ENCODE measurements at places on chromosomes 2 and 18.

GRCh38 chr2:216665242-216665641, 30.1 kb downstream of the IGFBP5 start:
- no peak for DNase-seq

DNA sequence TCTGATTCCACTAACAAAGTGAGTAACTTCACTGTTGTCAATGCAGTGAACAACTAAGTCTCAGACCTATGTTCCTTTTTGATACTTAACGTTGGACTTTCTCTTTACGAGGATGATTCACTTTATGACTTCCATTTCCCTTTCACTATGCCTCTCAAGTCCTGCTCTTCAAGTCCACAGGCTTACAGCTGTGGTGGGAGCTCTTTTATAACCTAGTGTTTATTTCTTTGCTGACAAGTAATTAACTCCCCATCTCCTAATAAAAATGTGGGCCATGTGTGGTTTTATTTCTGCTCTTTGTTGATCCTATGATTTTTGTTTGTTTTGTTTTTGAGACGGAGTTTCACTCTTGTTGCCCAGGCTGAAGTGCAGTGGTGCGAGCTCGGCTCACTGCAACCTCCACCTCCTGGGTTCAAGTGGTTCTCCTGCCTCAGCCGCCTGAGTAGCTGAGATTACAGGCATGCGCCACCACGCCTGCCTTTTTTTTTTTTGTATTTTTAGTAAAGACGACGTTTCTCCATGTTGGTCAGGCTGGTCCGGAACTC, 142.1 kb downstream of the USP34 start:
- DNase-seq = peak; percentile 27

DNA sequence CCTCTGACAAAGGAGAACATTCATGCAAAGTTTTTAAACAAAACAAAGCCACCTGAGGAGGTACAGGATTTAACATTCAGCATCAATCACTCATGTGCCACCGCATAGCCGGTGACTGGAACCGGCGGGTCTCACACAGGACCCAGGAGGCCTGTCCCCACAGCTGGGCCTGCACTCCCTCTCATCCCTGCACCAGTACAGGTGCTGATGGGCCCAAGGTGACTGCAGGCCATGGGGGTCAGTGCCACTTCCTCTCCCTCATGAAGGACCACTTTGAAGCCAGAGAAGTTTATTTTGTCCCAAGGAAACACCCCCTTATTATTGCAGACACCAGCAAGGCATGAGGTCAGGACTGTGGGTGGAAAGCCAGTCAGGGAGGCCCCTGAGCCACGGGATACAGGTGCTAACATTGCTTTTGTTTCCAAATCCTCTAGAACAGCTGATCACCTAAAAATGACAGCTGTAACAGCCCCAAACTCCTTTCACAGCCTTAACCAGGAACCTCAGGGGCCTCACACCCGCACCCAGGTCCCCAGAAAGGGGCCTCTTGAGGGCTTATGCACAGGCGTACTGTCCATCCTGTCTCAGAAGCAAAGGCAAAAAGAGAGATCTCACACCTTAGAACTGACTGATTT, 14.0 kb downstream of the PARD6G start:
- DNase-seq = no peak

DNA sequence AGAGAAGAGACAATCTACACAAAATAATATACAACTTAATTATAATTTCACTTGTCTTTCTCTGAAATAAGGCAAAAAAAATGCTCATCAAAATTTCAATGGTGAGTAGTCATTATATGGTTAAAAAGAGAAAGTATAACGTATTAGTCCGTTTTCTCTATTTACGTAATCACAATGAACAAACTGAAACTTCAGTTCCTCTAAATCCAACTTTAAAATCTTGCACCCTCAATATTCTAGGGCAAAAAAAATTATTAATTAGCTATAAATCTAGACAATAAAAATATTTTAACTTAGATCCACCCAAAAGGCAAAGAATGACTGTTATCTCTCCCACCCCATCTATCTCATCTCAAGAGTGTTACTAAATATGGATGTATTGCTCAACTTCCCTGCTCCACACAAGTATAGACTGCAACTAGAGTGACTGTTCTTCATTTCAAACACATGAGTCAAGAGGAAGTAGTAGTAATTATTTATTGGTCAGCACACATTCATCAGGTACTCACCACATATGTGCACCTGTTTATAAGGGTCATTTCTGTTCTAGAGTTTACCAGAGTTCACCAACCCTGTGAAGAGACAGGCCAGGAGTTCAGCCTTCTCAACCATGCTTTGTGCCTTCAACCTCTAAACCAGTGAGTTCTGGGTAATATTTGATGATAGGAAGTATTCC, 36.4 kb downstream of the STK39 start:
- DNase-seq = no peak

DNA sequence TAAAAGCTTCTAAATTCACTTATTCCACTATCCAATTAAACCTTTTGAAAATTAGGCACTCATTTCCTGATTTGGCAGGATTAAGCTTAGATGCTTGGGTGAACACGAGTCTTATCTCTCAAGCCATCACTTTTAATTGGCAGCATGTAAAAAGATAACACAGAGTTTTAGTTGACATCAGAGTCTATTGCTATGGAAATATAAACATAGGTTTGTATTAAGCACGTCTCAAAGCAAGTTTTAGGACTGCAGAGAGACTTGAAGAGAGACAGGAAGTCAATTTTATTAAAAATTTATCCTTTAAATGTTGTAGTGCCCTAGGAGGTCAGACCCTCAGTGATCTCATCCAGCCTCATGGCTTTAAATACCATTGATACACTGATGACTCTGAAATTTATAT, 5.6 kb downstream of the RBKS start:
- no peak for DNase-seq

- DNase-seq = no peak
Measured at GRCh38 chr18:3456686-3457069, 6.7 kb downstream of the TGIF1 start.

GRCh38 chr18:6031002-6031401, 135.7 kb upstream of the TMEM200C start:
- no peak for DNase-seq

DNA sequence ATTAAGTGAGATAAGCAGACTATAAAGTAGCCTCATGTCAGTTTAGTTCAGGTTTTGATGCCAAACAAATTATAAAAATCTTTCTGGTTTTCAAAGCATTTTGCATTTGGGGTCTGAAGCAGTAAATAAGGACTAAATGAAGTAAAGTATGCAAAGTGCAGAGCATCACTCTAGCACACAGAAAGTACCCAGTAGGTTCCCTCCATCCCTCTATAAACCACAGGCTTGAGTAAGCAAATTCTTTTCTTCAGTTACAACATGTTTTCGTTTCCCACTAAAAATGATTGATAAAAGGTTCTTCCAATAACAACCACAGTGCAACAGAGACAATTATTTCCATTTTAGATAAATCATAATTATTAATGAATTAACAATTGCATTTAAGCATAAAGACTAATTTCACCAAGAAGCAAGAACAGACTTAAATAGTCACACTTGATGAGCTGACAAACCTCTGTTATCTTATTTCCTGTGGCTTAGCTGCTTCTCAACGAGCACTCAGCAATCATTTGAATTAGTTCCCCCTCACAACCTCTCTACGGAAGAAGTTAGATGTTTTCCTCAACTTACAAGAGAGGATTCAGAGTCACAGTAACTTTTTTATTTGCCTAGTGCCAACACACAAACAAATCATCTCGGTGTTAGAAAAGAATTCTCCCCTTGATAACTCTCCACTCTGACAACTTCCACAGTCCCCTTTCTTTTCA, 249.8 kb downstream of the NBAS start:
- DNase-seq = no peak

DNA sequence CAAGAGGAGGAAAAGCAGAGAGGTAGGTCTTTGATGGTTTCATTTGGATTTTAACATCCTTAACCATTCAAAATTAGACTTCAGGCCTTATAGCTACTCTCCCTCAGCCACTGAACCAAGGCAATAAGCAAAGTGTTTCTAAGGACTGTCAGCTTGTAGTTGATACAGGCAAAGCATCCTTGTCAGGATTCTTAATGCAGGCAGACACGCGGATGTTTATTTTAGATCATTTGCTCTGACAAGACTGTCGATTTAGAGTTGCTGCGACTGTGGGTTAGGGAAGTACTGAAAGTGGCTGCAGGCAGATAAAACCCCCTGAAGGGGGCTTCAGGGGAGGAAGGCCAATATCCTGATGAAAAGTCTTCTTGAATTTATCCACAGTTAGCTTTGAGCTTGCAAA, 46.6 kb downstream of the CDH20 start:
- DNase-seq = no peak

GRCh38 chr2:31239593-31240177, 5.7 kb downstream of the EHD3 start:
- DNase-seq = no peak

DNA sequence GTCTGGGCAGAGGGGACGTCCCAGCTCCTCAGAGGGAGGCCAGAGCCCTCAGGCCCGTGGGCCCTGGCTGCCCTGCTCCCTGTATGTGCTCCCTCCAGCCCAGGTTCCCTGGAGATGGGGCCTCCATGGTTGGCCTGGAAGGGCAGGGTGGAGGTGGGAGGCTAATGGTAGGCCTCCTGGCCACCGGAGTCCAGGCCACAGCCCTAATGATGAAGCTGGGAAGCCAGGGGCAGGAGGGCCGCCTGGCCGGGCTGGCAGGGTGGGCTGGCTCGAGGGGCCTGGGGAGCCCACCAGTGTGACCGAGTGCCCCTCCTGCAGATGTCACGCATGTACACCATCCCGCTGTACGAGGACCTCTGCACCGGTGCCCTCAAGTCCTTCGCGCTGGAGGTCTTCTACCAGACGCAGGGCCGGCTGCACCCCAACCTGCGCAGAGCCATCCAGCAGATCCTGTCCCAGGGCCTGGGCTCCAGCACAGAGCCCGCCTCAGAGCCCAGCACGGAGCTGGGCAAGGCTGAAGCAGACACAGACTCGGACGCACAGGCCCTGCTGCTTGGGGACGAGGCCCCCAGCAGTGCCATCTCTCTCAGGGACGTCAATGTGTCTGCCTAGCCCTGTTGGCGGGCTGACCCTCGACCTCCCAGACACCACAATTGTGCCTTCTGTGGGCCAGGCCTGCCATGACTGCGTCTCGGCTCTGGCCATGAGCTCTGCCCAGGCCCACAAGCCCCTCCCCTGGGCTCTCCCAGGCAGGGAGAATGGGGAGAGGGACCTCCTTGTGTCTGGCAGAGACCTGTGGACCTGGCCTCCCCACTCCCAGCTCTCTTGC, 9.0 kb upstream of the CAPN10 start:
- no peak for DNase-seq

DNA sequence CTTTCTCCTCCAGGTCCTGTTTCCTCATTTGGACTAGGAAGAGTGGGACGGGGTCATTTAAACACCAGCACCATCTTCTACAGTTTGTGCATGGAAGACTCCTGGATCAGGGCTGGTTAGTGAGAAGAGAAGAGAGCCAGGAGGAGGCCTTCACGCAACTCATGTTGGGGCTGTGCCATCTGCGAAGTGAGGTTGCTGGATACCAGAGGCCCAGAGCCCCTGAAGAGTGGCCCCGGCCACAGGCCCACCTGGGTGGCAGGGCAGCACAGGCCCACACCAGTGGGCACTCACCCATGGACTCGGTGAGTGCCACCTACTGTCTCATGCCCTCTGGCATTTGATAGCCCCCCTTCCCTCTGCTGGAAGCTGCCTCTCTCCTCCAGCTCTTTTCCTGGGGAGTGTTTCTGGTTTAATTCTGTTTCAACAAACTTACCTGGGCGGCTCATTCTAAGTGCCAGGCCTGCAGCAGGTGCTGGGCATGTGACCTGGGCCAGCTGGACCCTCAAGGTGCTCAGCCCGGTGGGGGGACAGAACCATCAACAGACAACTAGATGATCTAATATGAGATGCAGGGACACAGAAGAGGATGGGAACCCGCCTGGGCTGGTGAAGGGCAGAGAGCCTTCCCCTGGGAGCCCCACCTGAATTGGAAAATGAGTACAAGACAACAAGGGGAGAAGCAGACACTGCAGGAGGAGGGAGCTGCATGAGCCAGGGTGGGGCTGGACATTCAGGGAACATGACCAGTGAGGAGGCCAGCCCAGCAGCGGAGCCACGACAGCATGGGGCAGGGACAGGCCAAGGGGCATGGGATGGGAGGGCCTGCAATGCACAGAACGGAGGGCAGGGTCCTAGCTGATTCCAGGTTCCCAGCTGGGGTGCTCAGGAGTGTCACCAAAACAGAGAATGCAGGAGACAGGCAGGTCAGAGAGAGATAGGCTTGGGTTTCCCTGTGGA, 70.6 kb downstream of the MARCO start:
- no peak for DNase-seq

DNA sequence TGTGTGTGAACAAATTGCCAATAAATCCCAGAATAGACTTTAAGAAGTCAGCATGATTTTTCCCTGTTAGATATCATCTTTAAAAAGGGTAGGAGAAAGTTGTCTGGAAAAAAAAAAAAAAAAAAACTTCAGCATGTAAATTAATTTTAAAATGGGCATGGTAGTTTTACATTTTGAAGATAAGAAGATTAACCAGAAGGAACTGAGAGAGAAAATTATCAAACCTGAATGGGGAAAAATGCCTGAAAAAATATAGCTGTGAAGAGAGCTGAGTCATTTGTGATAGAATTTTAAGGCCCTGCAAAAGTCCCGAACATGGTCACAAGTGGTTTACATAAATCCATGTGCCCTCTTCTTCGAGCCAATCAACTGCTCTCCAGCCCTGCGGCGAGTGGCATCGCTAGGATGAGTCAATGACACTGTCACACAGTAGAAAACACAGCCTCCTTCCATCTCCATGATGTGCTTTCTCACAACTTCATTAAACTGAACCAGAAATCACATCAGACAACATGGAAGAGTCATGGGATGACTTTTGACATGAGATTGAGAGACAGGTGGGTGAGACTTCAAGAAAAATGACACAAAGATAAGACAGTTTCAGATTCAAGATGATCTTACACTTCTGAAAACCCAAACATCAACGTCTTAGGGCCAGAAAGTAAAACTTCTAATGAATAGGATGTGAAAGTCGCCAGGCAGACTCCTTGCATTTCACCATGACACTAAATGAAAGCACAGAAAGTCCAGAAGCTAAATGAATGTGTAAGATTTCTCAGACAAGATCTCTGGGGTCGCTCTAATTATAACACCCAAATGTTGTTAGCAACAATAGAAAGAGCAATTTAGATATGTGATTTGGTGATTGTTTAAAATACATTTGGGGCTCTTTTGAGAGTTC, 273.0 kb upstream of the ID2 start:
- no peak for DNase-seq

DNA sequence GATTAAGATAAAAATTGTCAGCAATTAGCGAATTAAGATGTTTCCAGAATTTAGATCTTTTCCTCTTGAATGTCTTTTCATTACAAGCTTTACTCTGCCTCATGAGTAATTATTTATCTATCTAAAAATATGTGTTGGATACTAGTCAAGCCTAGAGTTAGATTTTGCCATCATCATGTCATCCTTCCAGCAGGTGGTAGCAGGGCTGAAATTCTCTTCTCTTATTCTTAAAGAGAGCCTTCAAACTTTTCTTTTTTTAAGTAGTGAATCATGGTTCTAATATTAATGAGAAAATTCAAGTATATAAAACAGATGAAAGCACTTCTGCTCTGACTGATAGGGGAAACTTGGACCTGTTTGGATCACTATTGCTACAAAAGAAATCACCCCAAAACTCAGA, 240.7 kb upstream of the EPAS1 start:
- no peak for DNase-seq

- no peak for DNase-seq
Measured at GRCh38 chr2:220025207-220025606, 397.8 kb downstream of the SLC4A3 start.
